Stimulated activated CD8-positive, alpha-beta memory T cell treated with anti-CD3 and anti-CD28 coated beads, Interleukin-15, amount 100 ng/mL, for 24 hours (primary cell): ENCODE measurements at places on chromosomes 1 and 21.

GRCh38 chr1:56297904-56298303 is 281.5 kb downstream of the PLPP3 start:
- DNase-seq = no peak

DNA sequence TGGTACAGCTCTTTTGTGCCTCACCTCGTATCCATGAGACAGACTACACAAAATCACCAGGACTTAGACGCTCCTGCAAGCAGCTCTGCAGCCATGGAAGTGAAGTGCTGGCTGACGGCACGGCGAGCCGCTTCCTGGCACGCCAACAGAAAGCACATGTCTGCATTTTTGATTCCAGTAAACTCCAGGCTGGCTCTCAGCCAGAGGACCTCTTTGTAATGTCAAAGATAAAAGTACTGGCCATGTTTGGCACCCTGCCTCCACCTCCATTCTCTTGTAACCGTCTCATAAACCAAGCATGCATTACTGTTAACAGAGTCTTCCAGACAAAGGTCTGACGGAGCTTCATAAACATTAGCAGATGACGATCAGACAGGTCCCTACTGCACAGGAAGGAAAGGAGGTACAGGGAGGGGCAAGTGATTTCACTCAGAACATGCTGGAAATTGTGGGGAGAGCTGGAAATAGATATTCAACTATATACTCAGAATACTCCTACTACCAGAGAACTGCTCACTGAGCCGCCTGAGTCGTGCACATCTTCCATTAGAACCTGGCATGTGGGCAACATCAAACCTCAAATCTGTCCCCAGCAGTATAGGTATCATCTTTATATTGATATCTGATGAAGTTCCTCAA is 632.0 kb downstream of the SMYD3 start:
- DNase-seq = no peak

- DNase-seq = no peak
These were observed 72.5 kb upstream of the TNFSF18 start for GRCh38 chr1:173122958-173123852.

GRCh38 chr1:152855661-152856060 is 4.1 kb upstream of the LCE7A start:
- DNase-seq = no peak

DNA sequence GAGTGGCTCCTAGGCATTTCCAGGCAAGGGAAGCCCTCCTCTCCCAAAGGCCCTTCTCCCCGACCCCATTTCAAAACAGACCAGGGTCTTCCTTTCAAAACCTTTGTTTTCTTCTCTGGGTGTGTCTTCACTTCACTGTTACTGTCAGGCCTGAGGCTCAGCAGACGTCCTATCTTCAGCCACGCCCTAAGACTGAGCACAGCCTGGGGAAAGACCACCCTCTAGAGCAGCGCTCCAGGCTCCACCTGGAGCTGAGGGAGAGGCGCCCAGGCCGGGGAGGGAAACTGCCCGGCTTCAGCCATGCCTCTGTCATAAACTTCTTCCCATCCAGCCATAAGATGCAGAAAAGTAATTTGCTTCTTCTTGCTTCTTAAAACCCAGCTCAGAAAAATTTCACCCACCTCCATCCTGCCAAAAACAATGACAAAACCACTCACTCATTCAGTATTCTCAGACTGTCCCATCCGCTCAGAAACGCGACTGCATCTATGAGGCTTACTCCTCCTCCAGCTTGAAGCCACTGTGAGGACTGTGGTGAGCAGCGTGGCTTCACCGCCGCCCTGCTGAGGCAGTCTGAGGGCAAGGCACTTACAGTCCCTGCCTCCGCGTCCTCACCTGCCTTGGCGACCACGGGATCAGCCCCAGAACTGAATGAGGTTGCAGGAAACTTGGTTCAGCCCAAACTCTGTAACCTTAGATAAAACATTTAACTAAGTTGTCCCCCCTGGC is 36.1 kb downstream of the VN1R5 start:
- no peak for DNase-seq

DNA sequence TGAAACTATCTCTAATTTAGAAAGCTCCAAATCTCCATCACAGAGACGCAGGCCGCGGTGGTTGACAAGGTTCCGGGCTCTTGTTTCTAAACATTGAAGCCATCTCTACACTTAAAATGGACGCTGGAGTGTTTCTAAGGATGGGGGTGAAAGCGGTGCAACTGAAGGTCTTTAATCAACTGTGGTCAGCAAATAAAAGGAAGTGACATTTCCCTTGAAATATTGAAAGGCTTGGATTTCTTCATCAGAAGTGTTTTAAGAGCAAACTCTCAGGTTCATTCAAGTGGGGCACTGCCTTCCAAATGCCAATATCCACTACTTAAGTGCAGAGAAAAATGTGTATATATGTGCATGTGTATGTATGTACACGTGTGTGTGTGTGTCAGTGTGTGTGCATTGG is 117.3 kb downstream of the KAZN start:
- no peak for DNase-seq

DNA sequence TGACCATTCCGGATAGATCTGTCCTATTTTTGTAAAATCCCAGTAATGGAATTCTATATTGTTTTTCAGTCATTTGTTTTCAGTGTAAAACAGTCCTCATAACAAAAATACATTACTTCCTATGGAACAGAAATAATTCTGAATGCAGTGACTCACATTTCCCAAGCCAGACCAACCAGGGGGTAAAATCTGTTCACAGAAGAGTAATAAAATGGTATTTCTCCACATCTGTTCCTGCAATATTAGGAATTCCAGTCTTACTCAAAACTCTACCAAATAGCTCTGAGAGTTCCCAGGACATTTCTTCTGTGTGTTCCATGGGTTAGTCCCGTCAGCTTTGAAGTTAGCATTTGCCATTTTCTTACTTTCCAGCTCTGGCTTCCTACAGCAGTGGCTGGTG is 2.6 kb upstream of the DDR2 start:
- no peak for DNase-seq

DNA sequence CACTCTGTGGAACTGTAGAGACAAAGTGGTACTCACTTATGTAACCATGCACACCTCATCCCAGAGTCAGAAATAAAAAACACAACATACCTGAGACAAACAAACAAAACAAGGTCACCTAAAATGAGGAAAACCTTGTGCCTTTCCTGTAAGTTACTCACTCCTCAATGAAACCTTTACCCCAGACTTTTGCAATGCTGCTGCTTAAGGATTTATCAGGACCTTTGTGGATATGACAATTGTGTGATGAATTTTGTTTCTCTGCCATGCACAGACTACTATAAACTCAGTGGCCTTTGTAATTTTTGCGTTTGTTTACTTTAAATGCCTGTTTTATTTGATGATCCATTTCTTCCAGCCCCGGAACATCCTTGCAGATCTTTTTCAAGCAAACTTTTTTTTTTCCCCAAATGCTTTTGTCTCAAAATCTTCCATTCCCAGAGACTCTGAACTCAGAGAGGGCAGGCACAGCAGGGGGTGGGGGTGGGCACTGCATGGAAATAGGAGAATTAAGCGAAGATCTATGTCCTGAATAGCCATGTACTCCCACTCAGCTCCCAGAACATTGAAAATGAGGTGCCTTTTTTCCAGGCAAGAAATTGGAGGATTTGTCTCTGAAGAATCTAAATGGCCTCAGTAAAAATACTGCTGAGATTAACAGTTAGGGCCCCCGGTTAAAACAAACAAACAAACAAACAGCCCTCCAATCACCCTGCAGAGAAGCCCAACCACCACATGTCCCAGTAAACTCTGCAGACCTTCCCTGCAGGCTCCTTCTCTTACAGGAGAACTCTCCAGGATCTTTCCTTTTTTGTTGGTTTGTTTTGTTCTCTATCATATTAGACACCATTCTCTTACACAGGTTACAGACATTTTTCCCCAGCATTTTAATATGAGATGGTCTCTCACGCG is 22.6 kb upstream of the SIM2 start:
- no peak for DNase-seq

GRCh38 chr1:154816369-154816768 is 53.7 kb downstream of the KCNN3 start:
- DNase-seq = no peak

- DNase-seq = no peak
These were observed 7.9 kb upstream of the ADORA3 start for GRCh38 chr1:111511370-111511769.

DNA sequence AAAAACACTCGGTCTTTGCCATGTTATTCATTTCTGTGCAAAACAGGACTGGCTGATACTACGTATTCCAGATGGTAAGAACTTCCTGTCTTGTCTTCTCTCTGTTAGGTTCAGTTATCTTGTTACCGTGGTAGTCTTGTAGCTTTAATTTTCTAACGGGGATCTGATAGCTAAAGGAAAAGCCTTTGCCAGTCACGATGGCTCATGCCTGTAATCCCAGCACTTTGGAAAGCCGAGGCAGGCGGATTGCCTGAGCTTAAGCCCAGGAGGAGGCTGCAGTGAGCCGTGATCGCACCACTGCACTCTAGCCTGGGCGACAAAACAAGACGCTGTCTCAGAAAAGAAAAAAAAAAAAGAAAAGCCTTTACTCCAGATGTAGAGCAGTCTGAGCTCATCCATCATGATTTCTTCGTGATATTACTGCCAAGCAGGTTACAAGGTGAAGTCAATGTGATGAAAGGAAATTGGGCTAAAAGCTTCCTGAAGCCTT is 11.1 kb upstream of the MSTO1 start:
- DNase-seq = no peak

GRCh38 chr1:16162163-16162822 is 6.4 kb upstream of the EPHA2 start:
- peak; percentile 24 for DNase-seq

- DNase-seq = no peak
These were observed 3.4 kb downstream of the AGPAT3 start for GRCh38 chr21:43868461-43868860.

GRCh38 chr1:246068619-246069509 is 438.2 kb downstream of the SMYD3 start:
- DNase-seq = no peak
